ENCODE measurements at places on chromosomes 3 and 15. TPM values are rescaled to one million over a fixed set of nuclear protein-coding genes. Genes with fewer than 3 reads are reported as not detected.

DNA sequence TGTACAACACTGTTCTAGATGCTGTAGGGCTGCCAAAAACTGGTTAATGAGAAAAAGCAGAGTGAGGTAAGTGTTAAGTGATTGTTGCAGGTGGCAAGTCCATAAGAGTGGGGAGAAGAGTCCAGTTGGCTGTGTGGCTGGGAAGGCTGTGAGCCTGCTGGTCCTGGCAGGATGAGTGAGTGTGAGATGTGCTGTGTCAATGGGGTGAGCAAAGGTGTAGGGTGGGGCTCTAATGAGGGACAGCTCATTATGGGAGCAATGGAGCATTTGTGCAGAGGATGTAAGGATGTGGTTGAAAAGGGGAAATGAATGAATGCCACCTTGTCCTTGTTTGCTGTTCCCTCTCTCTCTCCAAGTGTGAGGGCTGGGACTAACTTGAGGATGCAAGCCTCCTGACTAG, 145.3 kb upstream of the ROPN1 start:
- no peak overlapping the region for H3K4me3 ChIP-seq
- no peak for DNase-seq
- H3K27me3 ChIP-seq: peaks cover 3% of the 10 kb centered on the region
- no peaks in the 10 kb centered on the region for H3K4me1 ChIP-seq
- no peaks in the 10 kb centered on the region for H3K36me3 ChIP-seq
- H3K27ac ChIP-seq: no peak overlapping the region

- H3K27me3 ChIP-seq: no peaks in the 10 kb centered on the region
- H3K36me3 ChIP-seq: peaks cover 27% of the 10 kb centered on the region
- no peak for DNase-seq
- no peak overlapping the region for H3K4me3 ChIP-seq
- no peak overlapping the region for H3K27ac ChIP-seq
- peaks cover 22% of the 10 kb centered on the region for H3K4me1 ChIP-seq
Observed at GRCh38 chr3:143063018-143063417, 56.6 kb upstream of the CHST2 start.

GRCh38 chr3:81270603-81271379, 490.7 kb downstream of the GBE1 start:
- no peak for DNase-seq
- H3K4me1 ChIP-seq: no peaks in the 10 kb centered on the region
- H3K27ac ChIP-seq: no peak overlapping the region
- H3K4me3 ChIP-seq: no peak overlapping the region
- no peaks in the 10 kb centered on the region for H3K36me3 ChIP-seq

- H3K27ac ChIP-seq: no peak overlapping the region
- no peaks in the 10 kb centered on the region for H3K36me3 ChIP-seq
- H3K4me1 ChIP-seq: no peaks in the 10 kb centered on the region
- H3K4me3 ChIP-seq: no peak overlapping the region
- no peak for DNase-seq
Observed at GRCh38 chr3:13504161-13504831, 24.2 kb downstream of the HDAC11 start.

DNA sequence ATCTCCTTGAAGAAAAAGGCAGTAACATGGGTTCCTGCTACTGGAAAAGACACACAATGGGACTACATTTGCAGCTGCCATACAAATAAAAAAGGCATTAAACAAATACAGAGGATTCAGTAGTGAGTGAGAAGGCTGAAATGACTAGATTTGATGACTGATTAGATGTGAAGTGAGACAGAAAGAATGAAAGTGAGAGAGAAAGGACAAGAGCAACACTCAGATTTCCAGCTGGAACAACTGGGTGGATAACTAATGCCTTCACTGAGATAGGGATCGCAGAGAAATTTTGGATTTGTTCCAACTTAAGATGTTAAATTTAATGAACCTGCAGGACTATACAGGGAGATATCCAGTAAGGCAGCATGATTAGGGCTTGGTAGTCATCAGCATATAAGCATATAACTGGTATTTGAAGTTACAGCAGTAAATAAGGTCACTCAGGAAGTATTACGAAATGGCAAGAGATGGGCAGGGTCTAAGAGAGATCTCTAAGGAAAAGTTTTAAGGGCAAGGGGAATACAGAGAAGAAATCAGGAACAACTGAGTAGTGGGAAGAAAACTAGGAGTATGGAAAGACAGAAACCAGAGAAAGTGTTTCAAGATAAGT, 8.2 kb downstream of the OSBPL11 start:
- DNase-seq: no peak
- no peaks in the 10 kb centered on the region for H3K27me3 ChIP-seq
- peaks cover 30% of the 10 kb centered on the region for H3K4me1 ChIP-seq
- H3K27ac ChIP-seq: no peak overlapping the region
- no peaks in the 10 kb centered on the region for H3K36me3 ChIP-seq

DNA sequence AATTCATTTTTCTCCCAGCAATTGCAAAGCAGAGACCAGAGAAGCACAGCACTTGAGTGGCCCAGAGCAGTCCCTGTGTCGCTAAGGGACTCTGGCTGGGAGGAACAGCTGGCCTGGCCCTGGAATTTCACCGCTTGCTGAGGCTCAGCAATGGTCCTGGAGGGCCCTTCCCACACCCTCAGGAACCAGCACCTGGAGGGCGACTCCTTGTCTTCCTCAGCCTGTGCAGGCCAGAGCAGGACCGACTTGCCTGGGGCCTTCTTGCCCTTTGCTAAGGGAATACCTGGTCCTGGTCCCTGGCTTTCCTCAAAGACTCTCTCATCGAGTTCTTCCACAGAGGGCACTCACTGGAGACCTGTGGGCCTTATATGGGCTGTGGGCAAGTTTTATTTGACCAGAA, 294.6 kb downstream of the RPLP1 start:
- DNase-seq: no peak
- H3K4me1 ChIP-seq: peaks cover 48% of the 10 kb centered on the region
- peaks cover 32% of the 10 kb centered on the region for H3K27me3 ChIP-seq
- H3K36me3 ChIP-seq: peaks cover 6% of the 10 kb centered on the region
- no peak overlapping the region for H3K4me3 ChIP-seq
- H3K27ac ChIP-seq: no peak overlapping the region

- DNase-seq: peak; percentile 41
- peaks cover 16% of the 10 kb centered on the region for H3K27me3 ChIP-seq
- H3K36me3 ChIP-seq: no peaks in the 10 kb centered on the region
Observed at GRCh38 chr15:71743861-71744382, 66.4 kb upstream of the NR2E3 start.

DNA sequence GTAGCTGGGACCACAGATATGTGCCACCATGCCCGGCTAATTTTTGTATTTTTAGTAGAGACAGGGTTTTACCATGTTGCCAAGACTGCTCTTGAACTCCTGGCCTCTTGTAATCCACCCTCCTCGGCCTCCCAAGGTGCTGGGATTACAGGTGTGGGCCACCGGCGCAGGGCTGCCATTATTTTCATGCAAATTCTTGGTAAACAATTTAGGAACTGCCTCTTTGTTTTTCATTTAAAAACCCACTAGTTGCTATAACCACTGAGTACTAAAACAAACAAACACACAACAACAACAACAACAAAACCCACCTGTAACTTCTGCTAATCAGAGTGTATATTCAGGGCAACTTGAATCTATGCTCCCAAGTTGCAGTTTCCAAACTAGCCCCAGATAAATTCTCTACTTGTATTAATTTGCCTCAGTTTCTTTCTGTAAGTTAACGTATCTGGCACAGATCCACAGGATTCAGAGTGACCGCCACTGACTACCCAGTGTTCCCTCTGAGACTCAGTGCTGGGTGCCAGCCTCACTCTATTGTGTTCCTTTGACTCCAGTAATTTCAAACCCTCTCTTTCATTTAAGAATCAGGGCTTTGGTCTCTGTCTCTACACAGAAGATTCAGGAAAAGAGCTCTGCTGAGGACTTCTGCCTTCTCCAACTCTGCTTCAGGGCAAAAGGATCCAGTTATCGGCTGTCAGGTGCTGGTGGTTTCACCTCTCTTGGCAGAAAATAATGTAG, 18.6 kb upstream of the ZNF710 start:
- no peaks in the 10 kb centered on the region for H3K27me3 ChIP-seq
- no peak overlapping the region for H3K4me3 ChIP-seq
- no peak overlapping the region for H3K27ac ChIP-seq
- no peak for DNase-seq
- no peaks in the 10 kb centered on the region for H3K36me3 ChIP-seq
- no peaks in the 10 kb centered on the region for H3K4me1 ChIP-seq

GRCh38 chr15:43510200-43511011, 7.0 kb upstream of the MAP1A start:
- H3K27ac ChIP-seq: peak overlapping the region; percentile 80
- no peaks in the 10 kb centered on the region for H3K36me3 ChIP-seq
- peak overlapping the region; percentile 85 for H3K4me3 ChIP-seq
- H3K27me3 ChIP-seq: no peaks in the 10 kb centered on the region
- DNase-seq: peak; percentile 99
- H3K4me1 ChIP-seq: peaks cover 32% of the 10 kb centered on the region

- H3K4me1 ChIP-seq: peaks cover 4% of the 10 kb centered on the region
- H3K27me3 ChIP-seq: no peaks in the 10 kb centered on the region
- DNase-seq: no peak
- H3K4me3 ChIP-seq: no peak overlapping the region
Observed at GRCh38 chr15:98896802-98897732, 110.5 kb downstream of the PGPEP1L start.

GRCh38 chr3:31102196-31102879, 207.9 kb upstream of the GADL1 start:
- no peak overlapping the region for H3K4me3 ChIP-seq
- no peak for DNase-seq
- no peak overlapping the region for H3K27ac ChIP-seq
- no peaks in the 10 kb centered on the region for H3K36me3 ChIP-seq
- no peaks in the 10 kb centered on the region for H3K27me3 ChIP-seq
- H3K4me1 ChIP-seq: peaks cover 13% of the 10 kb centered on the region

GRCh38 chr3:177439694-177440269, 242.5 kb upstream of the TBL1XR1 start:
- no peak overlapping the region for H3K27ac ChIP-seq
- H3K4me3 ChIP-seq: no peak overlapping the region
- no peaks in the 10 kb centered on the region for H3K4me1 ChIP-seq

DNA sequence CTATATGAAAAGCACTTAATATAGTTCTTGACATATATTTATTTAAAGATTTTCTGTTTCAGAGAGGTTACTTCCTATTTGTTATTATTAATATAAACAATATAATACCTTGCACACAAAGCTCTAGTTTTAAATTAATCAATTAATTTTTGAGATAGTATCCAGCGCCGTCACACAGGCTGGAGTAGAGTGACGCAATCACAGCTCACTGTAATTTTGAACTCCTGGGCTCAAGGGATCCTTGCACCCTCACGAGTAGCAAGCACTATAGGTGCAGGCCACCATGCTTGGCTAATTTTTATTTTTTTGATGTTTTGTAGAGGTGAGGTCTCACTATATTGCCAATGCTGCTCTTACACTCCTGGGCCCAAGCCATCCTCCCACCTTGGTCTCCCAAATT, 209.3 kb downstream of the GREM1 start:
- DNase-seq: no peak
- no peaks in the 10 kb centered on the region for H3K27me3 ChIP-seq
- no peak overlapping the region for H3K4me3 ChIP-seq

GRCh38 chr15:61169904-61170695, 59.0 kb downstream of the RORA start:
- no peak overlapping the region for H3K4me3 ChIP-seq
- peaks cover 2% of the 10 kb centered on the region for H3K36me3 ChIP-seq
- peak; percentile 10 for DNase-seq
- peaks cover 13% of the 10 kb centered on the region for H3K27me3 ChIP-seq
- H3K4me1 ChIP-seq: peaks cover 13% of the 10 kb centered on the region
- no peak overlapping the region for H3K27ac ChIP-seq

DNA sequence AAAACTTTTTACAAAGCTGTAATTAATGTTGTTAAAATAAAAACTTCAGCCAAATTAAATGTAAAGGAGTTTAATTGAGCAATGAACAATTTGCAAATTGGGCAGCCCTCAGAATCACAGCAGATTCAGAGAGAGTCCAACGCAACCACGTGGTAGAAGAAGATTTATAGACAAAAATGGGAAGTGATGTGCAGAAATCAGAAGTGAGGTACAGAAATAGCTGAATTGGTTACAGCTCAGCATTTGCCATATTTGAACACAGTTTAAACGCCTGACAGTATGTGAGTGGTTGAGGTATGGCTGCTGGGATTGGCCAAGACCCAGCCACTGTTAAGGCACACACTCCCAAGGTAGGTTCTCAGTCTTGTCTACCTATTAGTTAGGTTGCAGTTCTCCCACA, 14.4 kb upstream of the PLA2G4D start:
- H3K4me3 ChIP-seq: no peak overlapping the region
- no peak for DNase-seq
- H3K4me1 ChIP-seq: no peaks in the 10 kb centered on the region
- peaks cover 33% of the 10 kb centered on the region for H3K27me3 ChIP-seq
- H3K27ac ChIP-seq: no peak overlapping the region

DNA sequence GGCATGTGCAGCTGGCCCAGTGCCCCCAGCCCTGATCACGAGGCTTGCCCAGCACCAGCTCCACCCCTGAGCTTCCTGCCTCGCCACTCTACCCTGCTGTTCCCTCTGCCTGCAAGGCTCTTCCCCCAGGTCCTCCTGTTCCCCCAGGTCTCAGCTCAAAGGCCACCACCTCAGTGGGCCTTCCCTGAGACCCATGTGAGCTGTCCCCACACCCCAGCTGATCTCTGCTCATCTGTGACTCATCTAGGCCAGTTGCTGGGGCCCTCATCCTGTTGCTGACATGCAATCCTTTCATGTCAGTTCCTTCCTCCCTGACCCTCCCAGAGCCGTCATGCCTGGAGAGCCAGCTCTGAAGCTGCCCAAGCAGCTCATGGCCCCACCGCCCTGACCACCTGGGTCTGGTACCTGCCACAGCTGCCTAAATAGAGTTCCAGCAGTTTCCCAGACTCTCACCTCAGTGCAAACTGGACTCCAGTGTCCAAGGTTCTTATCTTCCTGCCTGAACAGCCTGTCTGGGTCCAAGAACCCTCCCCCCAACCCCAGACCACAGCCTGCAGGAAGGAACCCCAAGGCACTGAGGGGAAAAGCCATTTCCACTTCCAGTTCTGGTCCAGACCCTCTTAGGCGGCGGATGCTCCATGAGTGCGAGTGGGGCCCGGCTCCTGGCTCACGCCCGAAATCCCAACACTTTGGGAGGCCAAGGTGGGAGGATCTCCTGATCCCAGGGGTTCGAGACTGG, 116.6 kb upstream of the IQSEC1 start:
- peaks cover 2% of the 10 kb centered on the region for H3K36me3 ChIP-seq
- H3K27ac ChIP-seq: no peak overlapping the region
- no peaks in the 10 kb centered on the region for H3K27me3 ChIP-seq
- peak; percentile 8 for DNase-seq

DNA sequence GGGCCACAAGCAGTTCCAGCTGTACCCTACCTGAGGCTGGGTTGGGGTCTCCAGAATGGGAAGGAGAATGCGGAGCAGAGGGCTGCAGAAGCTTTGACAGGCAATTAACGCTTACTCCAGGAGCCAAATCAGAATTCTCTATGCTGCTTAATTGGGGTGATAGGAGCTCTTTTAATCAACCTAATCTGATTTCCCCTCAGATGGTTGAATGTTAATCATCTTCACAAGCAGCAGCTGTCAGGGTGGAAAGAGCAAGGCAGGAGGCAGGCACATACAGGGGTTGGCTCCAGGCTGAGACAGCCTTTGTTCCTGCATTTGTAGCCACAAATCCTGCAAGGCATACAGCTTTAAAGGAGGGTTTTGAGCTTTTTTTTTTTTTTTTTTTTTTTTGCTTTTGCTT, 2.6 kb downstream of the CILP start:
- H3K27me3 ChIP-seq: no peaks in the 10 kb centered on the region
- peaks cover 4% of the 10 kb centered on the region for H3K4me1 ChIP-seq

Gene ROBO2
- not detected for total RNA-seq

Gene GPR62
- not detected for total RNA-seq

Gene CAV3
- not detected for total RNA-seq

Gene DISP2
- 0.14 TPM for total RNA-seq

Gene RAD51
- total RNA-seq: 67.7 TPM

Gene SLC26A6
- total RNA-seq: 16.6 TPM

Gene GUCA1C
- not detected for total RNA-seq

All from activated naive CD8-positive, alpha-beta T cell treated with anti-CD3 and anti-CD28 coated beads for 36 hours (primary cell).